ENCODE measurements at places on chromosomes 4 and X.

GRCh38 chr4:37591349-37591748 is 94.8 kb downstream of the RELL1 start:
- no peak for DNase-seq

DNA sequence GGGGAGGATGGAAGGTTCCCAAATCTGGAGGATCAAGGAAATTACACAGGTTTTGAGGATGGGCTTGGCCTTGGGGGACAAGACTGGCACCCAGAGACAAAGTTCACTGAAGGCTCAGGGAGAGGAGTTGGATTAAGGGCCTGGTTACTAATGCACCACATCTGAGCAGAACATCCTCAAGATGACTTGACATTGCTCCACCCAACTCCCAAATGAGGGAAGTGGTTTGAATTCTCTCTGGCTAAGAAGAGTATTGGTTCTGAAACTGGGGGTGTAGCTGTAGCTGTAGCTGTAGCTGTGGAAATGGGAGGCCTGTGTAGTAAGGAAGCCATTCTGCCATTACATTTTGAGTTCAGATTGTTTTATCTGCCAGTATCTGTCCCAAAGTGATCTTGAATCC is 129.4 kb downstream of the RASL11B start:
- no peak for DNase-seq

DNA sequence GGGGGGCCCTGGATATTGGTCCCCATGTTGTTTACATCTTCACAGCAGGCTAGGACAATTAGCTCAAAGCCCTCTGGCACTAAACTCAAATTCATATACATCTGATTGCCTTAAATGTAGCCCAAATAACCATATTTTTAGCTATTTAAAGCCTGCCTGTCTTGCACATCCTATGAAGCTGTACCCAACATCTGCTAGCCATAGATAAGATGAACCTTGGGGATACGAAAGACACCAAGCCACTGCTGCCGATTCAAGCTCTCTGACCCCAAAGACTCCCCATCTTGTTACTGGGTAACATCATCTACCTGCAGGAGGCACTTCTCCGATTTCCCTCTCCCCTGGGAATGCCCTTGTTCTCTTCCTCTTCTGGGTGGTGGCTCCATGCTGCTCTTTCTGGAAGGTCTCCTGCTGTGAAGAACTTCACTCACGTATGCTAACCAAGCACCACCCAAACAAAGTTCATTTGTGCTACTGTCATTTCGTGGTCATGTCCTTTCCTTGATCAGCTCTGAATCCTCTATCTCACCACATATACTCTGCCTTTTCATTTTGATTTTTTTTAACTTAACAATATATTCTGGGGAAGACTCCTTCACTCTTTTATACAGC is 107.7 kb upstream of the ATXN3L start:
- no peak for DNase-seq

DNA sequence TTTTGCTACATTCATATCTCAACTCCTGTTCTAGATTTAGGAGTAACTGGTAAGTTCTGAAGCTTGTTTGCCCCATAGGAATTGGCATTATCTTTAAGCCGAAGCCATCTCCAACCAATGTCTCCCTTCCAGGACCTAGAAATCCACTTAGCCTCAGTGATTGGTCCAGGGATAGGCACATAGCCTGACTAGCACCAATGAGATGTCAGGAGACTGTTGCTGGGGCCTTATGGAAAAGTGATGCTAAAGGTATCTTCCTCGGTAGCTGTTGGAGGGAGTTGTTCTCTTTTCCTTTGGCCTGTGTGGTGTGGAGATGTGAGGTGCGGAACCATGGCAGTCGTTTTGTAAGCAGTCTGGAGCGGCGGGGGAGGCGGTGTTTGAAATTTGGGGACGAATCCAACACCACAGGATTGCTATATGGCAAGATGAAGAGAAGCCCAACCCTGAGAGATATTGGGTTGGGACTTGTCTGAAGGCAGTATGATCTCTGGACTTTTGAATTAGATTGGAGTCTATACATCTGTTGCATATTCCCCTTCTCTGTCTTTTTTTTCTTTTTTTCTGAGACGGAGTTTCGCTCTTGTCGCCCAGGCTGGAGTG is 109.8 kb upstream of the ATP6AP2 start:
- DNase-seq, result no peak

DNA sequence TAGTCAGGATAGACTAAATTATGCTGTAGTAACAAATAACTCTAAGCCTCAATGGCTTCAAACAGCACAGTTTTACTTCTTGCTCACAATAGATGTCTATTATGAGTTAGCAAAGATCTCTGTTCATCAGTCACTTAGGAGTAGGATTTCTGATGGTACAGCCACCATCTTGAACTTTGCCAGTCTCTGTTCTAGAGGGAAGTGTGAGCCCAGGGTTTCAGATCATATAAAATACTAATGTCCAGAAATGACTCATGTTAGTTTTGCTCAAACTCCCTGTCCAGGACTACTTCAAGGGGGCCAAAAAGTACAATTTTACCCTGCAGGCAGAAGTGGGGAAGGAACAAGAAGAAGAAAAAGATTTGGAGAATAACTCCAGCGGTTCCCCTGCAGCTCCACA is 77.1 kb upstream of the LSM6 start:
- DNase-seq, result no peak
